Stimulated activated CD4-positive, alpha-beta T cell treated with anti-CD3 and anti-CD28 coated beads, Interleukin-12 subunit alpha, Interleukin-12 subunit beta, amount 100 ng/mL, for 4 hours (primary cell): ENCODE measurements at places on chromosomes 1 and 21.

DNA sequence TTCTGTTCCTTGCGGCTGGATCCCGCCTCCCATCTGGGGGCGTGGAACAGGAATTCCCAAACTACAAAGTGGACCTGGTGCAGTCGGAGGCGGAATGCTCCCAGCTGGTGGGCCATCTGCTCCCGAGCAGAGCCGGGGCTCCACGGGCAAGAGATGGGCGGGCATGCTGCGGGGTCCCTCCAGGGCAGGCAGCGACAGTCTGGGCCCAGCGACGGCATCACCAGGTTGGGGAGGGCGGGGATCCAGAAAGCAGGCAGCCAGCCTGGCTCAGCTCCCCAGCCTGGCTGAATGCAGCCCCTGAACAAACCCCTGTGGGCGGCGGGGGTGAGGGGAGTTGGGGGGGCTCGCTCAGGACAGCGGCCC, 3.6 kb downstream of the MEGF6 start:
- DNase-seq: no peak

DNA sequence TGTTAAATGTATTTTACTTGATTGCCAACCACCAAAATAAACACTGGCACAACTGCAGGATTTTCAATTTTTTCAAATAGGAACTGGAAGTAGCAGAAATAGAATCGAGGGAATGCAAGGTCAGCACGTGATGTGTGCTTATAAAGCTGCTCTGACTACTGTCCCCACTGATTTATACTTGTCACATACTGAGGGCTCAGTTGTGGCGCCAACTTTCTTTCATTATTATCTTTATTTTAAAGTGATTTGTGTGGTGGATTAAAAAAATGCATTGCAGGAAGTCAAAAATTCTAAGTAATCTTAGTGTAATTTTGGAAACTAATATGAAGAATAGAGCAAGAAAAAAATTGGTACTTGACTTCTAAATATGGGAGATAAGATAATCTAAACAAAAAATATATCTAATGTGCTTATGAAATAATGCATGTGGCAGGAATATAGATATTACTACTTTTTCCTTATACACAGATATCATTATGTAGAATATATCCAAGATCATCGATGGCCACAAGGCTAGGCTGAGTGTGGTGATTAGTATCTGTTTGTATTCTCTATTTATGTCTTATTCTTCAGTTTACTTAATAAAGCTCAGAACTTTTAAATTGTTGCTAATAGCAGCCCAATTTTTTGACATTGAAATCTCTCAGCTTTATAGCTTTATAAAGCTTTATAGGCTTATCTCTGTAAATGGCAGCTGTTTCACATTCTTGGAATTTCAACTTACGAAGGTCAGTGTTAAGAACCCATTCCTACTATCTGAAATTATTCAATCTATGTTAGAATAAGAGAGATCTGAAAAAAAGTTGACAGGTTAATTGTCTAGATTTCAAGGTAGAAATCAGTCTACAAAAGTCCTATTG, 404.5 kb upstream of the ADAMTS5 start:
- DNase-seq: no peak

GRCh38 chr1:155166471-155167165, 6.5 kb downstream of the KRTCAP2 start:
- DNase-seq: no peak

DNA sequence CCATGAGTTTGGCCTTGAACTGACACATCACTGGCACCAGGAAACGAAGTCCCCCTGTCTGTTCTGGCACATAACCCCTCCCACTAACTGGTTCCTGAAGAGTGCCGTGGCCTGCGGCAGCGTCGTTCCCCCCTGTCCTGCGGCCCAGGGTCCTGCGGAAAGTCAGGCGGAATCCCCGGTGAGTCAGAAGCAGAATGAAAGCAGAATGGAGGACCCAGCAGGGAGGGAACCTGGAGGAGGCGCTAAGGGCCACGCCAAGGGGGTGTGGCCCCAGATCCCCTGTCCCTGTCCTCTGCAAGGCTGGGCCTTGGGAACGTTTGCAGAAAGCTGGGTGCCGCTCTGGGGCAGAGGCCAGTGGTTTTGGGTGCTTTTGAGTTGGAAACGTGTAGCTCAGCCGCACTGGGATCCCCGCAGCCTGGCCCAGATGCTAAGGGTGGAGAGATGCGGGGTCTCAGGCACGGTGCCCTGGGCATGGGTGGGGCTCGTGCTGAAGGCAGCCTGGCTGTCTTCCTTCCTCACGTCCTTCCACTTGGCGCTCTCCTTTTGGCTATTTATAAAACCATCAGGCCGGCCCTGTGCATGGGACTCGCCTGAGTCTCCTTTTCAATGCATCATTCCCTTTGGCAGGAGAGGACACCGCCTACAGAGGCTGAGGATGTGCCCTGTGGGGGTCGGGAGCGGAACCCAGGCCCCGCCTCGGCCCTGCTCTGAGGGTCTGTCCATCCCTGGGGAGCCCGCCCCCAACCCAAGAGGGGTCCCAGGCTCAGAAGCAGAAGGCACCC, 36.2 kb downstream of the TP73 start:
- DNase-seq: no peak

DNA sequence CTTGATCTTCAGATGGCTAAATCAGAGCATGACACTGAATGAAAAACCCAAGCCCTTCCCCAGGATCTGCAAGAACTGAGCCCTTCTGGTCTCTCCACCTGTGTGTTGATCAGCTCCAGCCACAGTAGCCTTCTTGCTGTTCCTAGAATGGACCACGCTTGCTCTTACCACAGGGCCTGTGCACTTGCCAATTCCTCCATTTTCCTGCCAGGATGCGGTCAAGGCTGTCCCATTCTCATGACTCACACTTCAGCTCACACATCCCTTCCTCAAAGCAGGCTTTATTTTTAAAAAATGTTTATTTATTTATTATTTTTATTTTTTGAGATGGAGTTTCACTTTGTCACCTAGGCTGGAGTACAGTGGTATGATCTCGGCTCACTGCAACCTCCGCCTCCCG, 43.6 kb upstream of the GRHL3 start:
- no peak for DNase-seq
